ENCODE measurements at places on chromosomes 7 and 10. TPM values are rescaled to one million over a fixed set of nuclear protein-coding genes. Genes with fewer than 3 reads are reported as not detected.

Gene UNCX
- total RNA-seq, result not detected

Gene STARD3NL
- 52.6 TPM for total RNA-seq

Gene GPR37
- total RNA-seq, result 0.73 TPM

Gene GPER1
- 2.0 TPM for total RNA-seq

Gene SRGN
- total RNA-seq, result 96.3 TPM

Gene OPN1SW
- not detected for total RNA-seq

Gene MYOZ1
- not detected for total RNA-seq

Gene ANAPC16
- total RNA-seq, result 86.6 TPM

Gene CFAP43
- total RNA-seq, result 0.15 TPM

Gene KCNMA1
- total RNA-seq, result 65.1 TPM

Gene TMEM26
- total RNA-seq, result 0.06 TPM

Gene STRIP2
- 6.5 TPM for total RNA-seq

Gene KLF14
- total RNA-seq, result 0.06 TPM

Gene PNLIP
- total RNA-seq, result 0.28 TPM

Gene TRIP6
- total RNA-seq, result 52.4 TPM

Gene NKX2-3
- 0.05 TPM for total RNA-seq

Gene PON3
- total RNA-seq, result 39.3 TPM

Gene CLDN3
- total RNA-seq, result 3.6 TPM

Gene ACHE
- total RNA-seq, result 2.3 TPM

Gene CLRN3
- total RNA-seq, result not detected
